ENCODE measurements at places on chromosomes 1 and 21.

DNA sequence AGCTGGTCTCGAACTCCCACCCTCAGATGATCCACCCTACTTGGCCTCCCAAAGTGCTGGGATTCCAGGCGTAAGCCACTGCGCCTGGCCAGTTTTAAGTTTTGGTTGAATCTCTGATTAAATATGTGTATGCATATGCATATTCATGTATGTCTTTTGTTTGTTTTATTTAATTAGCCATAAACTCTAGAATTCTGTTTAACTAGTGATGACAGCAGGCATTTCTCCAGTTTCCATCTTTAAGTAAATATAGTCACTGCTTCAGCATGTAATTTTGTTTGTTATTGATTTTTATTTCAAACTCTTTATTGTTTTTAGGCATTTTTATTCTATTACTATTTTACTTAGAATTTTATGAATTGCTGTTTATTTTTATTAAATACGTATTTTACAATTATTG is 58.0 kb downstream of the NUF2 start:
- no peak for DNase-seq

GRCh38 chr1:119745034-119745433 is 23.7 kb downstream of the HMGCS2 start:
- no peak for DNase-seq

GRCh38 chr1:1200876-1201810 is 5.2 kb downstream of the TNFRSF18 start:
- DNase-seq: peak; percentile 85

DNA sequence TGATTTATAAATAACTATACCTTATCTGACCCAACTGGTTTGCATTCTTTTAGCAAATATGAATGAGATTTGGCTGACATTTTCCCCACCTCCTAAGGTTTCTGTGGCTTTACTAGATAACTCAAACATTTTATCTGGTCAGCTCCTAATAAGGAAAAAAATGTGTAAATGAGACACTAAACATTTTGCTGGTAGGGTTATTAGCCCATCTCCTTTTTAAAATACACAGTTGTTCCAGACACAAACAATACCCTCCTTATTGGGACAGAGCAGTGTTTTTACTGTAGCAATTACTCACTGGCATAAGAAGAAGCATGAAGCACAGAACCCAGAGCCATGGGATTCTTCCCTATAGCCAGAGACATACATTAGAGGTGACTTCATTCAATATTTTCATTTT is 53.8 kb upstream of the NUF2 start:
- no peak for DNase-seq

Measured in stimulated activated CD4-positive, alpha-beta T cell treated with anti-CD3 and anti-CD28 coated beads, Interleukin-1b, Interleukin-23, amount 100 ng/mL, for 48 hours (primary cell).